ENCODE measurements at places on chromosomes 7 and 10.

DNA sequence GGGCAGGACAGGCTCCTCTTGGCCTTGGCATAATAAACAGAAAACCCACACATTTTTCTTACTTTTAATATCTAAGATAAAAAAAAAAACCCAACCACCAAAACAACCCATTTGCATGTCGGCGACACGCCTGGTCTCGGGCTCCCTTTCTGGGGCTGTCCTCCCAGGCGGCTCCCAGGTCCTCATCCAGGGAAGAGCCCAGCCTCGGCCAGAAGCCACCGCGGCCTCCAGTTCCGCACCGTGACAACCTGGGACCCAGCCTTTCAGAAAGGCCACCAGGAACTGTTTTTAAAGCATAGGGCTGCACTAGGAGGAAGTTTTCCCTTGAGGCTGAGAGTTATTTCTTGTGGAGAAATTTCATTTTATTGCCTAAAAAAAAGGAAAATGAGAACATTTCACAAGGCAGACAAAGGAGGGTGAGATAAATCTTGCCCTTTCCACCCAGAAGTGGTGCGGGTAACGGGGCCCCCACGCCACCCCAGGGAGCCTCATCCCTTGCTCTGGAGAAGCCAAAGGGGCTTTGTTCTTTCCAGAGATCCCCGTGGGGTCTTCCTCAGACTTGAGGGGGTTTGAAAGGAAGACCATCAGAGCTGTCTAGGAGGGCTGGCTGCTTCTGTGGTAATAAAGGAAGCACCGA lies 39.2 kb upstream of the MKRN1 start:
- no peak for DNase-seq

DNA sequence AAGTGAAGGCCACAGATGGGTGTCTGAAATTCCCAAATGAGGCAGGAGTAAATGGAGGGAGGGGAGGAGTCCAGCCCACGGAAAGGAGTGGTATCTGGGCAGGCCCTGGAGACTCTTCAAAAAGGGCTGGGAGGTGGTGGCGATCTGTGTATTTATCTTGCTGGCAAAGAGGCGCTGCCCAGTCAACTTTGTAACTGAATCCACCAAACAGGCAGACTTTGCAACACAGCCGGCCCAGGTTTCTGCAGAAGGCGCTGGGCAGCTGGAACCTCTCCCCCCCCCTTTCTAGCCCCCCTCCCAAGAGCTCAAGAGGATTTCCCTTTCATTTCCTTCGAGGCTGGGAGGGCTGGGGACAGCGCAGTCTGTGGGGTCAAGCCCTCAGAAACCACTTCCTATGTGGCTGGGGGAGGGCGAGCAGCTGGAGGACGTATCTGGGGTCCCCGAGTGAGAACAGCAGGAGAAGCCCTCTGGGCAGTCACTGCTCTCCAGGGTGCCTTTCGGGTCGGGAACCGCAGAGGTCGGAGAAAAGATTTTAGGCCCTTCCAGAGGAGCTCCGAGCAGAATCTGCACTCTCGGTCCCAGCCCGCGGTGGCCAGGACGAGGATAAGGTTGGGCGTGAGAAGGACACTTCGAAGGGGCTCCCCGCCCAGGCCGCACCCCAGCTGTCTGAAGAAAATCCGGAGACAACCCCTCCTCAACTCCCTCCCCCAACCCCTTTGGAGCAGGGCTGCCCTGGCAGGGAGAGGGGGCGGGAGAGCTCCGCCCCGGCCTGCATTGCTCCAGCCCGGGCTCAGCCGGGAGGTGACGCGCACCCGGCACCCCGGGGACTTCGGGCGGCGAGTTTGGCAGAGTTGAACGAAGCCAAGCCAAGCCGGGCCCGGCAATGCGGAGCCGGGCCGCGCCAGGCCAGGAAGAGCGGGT lies 965 bp downstream of the ZCCHC24 start:
- DNase-seq = no peak

DNA sequence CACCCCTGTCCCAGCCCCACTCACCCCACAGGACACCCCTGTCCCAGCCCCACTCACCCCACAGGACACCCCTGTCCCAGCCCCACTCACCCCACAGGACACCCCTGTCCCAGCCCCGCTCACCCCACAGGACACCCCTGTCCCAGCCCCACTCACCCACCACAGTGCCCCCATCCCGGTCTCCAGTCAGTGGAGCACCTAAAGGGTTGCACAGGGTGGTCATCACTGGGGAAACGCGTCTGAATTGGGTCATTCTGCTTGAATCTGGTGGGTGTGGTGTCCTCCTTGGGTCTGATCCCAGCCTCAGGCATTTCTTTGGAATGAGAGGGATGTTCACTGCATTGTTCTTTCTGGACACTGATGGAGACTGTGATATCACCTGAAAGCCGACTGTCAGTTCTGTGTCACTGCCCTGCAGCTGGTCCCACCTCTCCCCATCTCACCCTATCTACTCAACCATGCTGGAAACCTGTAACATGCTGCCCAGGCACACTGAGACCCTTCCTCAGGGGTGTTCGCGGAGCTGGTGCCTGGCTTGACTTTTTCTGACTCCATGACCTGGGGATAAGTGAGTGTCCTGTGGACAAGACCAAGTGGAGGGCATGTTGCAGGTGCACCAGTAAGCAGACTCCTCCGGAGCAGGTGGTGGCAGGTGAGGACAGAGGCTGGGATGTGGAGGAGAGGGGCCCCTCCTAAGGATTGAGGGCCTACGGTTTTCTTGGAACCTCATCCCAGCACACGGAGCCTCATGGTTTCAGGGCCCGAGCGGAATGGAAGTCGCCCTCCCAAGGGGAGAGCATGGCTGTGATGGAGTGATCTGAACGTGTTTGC lies 262.5 kb upstream of the PPP2R2D start:
- DNase-seq = no peak

DNA sequence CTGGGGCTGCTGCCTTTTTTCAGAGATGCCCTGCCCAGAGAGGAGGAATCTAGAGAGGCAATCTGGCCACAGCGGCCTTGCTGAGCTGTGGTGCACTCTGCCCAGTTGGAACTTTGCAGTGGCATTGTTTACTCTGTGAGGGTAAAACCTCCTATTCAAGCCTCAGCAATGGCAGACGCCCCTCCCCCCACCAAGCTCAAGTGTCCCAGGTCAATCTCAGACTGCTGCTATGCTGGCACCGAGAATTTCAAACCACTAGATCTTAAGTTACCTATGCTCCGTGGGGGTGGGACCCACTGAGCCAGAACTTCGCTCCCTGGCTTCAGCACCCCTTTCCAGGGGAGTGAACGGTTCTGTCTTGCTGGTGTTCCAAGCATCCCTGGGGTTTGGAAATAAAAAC lies 77.2 kb downstream of the EXOC4 start:
- DNase-seq = no peak

GRCh38 chr7:98655611-98656010 lies 38.5 kb downstream of the NPTX2 start:
- DNase-seq = no peak

Measured in NCI-H2081 treated with DMSO at 0.1 percent for 48 hours (cell line).